ENCODE measurements at places on chromosomes 13 and 19.
A peak's percentile ranks its signal among the peaks of the same experiment; 100 is the strongest.

DNA sequence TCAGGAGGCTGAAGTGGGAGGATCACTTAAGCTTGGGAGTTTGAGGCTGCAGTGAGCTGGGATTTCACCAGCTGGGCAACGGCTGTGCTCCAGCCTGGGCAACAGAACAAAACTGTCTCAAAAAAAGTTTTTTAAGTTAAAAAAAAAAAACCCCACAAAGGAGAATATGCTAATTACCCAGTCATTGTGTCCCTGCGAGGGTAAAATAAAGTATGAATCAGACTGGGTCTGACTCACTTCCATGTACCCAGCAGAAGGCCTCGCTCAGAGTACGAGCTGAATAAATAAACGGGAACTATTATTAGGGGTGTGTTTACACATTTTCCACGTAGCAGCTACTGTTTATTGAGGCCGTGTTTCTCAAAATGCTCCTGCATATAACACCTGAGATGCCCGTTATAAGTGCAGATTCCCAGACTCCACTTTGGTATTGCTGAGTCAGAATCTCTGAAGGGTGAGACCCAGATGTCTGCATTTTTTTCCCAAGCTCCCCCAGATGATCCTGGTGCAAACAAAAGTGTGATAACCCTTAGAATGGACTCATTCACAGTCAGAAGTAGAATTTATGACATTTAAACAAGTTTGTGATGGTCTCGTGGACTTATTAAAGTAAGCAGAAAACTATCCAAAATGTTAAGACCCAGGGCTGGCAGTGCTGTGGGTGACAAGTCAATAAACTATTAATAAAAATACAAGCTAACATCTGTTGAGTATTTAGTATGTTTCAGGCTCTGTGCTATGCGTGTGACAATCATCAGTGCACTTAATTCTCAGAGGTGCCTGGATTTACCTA, 28.2 kb downstream of the KCNC3 start:
- peak; percentile 37 for DNase-seq

DNA sequence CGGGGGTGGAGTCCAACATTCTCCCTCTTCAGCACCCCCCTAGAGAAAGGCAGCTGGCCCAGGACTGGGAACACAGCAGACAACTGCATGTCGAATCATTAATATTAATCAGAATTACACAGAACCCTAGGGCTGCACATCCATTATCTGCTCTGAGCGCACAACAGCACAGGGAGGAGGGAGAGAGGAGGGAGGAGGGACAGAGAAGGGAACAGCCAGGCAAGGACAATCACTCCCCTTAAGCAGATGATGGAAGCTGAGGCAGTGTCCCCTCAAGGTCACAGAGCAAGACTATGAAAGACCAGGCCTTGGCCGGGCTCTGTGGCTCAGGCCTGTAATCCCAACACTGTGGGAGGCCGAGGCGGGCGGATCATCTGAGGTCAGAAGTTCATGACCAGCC, 25.7 kb downstream of the TLE6 start:
- DNase-seq: no peak

DNA sequence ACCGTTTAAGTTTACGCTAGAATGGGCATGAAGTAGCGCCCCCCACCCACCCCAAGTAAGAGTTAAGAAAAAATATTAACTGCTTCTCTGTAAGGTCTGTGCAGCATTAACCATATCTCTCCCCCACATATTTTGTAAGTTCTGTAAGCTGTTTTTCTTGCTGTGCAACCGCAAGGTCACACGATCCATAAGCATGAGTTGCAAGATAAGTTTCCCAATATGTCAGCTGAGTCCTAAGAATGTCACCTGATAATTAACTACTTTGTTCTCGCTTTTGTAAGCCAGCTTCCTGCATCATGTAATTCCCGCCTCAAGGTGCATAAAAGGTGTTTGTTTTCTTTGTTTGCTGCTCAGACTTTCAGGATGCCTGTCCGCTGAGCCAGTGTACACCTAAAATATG, 187.0 kb downstream of the MYO16 start:
- no peak for DNase-seq

- no peak for DNase-seq
These were observed 844.9 kb downstream of the OLFM4 start for GRCh38 chr13:53873558-53873957.

GRCh38 chr19:10706990-10707389, 5.8 kb downstream of the QTRT1 start:
- no peak for DNase-seq

GRCh38 chr13:74080762-74081161, 53.4 kb downstream of the KLF12 start:
- no peak for DNase-seq

DNA sequence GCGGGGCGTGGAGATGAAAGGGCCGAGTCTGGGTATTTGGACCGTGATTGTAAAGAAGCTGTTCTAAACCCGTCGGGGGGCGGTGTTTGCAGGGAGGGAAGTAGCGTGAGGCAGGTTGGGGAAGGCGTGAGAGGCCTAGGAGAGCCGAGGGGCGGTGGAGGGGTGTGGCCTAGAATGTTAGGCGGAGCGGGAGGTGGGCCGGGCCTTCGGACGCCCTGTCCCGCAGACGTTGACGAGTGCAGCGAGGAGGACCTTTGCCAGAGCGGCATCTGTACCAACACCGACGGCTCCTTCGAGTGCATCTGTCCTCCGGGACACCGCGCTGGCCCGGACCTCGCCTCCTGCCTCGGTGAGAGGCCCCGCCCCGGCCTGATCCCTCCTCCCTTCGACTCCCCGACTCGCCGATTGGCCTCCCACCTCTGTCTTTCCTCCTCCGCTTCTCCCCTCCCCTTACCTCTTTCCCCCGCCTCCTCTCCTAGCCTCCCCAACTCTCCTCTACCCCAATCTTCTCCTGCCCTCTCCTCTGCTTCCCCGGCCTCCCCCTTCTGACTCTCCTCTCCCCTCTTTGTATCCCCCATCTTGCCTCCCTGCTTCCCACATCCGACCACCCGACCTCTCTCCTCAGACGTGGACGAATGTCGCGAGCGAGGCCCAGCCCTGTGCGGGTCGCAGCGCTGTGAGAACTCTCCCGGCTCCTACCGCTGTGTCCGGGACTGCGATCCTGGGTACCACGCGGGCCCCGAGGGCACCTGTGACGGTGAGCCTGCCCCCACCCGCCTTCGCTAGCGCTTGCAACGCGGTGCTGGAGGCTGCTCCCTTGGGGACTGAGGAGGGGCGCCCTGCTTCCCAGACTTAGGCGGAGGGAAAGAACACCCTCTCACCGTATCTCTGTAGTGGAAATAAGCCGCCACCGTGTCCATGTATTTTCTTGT, 12.8 kb downstream of the LTBP4 start:
- DNase-seq: peak; percentile 93

DNA sequence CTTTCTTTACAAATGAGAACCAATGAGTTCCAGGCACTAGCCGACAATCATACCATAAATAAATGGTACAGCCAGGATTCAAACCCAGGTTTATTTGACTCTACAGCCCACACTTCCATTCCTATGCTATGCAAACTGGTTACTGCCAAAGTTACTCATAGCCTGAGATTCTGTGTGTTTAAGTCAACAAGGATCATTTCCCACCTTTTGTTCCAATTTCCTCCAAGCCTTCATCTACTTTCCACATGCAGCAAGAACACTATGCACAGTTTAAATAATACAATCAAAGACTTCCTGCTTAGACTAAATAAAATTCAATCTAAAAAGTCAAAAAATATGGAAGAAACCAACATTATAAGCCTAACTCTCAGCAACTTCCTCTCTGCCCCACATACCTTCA, 59.2 kb upstream of the KLF12 start:
- DNase-seq: no peak

DNA sequence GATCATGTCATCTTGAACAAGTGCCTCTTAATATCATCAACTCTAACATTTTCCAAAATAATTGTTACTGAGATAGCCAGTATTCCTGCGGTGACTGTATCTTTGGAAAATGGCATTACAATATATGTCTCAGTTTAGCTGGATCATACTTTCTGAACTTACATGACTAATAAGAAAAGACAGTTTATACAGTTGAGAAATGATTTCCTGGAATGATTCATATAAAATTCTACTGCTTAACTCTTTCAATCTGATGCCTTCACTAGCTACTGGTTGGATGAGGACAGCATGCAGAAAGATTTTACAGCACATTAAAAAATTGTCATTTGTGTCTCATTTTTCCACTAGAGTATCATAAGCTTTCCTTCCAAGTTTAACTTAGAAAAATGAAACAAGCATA, 302.1 kb downstream of the PCDH17 start:
- DNase-seq: no peak

DNA sequence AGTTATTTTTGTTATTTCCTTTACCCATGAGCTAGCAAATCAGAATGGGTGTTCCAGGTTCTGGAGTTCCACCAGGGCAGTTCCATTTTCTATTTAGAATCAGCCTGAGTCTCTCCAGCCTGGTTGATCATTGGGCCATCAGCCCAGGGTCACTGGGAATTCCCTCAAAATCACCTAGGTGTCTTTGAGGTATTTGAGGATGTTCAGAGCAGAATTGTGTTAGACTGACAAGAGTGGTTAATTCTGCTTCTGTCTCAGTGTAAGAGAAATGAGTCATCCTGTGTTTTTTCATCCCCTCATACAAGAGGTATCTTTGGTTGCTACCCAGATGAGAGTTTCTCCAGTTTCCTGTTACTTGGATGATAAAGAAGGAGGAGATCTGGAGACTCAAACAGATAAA, 11.7 kb downstream of the ZNF66 start:
- no peak for DNase-seq

DNA sequence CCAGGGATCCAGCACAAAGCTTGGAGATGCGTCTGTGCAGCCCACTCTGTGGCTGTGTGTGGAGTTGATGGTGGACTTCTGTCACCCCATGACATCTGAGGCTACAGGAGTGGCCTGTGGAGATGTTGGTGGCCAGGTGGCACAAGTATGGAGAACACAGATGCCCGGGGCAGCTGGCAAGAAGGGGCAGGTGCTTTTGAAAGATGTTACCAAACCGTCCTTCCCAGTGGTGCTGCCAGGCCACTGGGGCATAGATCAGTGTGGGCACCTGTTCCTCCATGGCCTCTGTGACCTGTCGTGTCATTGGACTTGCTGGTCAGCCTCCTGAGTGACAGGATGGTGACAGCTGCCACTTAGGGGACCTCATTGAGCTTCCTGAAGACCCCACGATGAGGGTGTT, 36.2 kb downstream of the KDM4B start:
- DNase-seq: no peak

All from stimulated activated CD4-positive, alpha-beta T cell treated with anti-CD3 and anti-CD28 coated beads, Interleukin-15, amount 100 ng/mL, for 24 hours (primary cell).